ENCODE measurements at places on chromosomes 6 and 20.
A peak's percentile ranks its signal among the peaks of the same experiment; 100 is the strongest.

DNA sequence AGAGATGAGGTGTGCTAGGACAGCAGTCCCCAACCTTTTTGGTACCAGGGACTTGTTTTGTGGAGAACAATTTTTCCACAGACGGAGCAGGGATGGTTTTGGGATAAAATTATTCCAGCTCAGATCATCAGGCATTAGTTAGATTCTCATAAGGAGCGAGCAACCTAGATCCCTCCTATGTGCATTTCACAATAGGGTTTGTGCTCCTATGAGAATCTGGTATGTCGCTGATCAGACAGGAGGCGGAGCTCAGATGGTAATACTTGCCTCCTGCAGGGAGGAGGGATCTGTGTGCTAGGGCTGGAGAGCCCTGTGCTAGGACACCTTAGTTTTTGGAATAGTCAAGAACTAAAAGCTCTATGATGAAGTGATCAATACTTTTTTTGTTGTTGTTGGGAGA is 2.5 kb downstream of the SMIM13 start:
- no peak overlapping the region for H3K27ac ChIP-seq
- H3K27me3 ChIP-seq = no peaks in the 10 kb centered on the region
- peak overlapping the region; percentile 84 for H3K4me3 ChIP-seq
- H3K36me3 ChIP-seq = peaks cover 5% of the 10 kb centered on the region
- peaks cover 19% of the 10 kb centered on the region for H3K4me1 ChIP-seq
- DNase-seq = peak; percentile 86

- H3K4me3 ChIP-seq = no peak overlapping the region
- no peak overlapping the region for H3K27ac ChIP-seq
These were observed 10.1 kb upstream of the ITPR3 start for GRCh38 chr6:33610779-33611732.

DNA sequence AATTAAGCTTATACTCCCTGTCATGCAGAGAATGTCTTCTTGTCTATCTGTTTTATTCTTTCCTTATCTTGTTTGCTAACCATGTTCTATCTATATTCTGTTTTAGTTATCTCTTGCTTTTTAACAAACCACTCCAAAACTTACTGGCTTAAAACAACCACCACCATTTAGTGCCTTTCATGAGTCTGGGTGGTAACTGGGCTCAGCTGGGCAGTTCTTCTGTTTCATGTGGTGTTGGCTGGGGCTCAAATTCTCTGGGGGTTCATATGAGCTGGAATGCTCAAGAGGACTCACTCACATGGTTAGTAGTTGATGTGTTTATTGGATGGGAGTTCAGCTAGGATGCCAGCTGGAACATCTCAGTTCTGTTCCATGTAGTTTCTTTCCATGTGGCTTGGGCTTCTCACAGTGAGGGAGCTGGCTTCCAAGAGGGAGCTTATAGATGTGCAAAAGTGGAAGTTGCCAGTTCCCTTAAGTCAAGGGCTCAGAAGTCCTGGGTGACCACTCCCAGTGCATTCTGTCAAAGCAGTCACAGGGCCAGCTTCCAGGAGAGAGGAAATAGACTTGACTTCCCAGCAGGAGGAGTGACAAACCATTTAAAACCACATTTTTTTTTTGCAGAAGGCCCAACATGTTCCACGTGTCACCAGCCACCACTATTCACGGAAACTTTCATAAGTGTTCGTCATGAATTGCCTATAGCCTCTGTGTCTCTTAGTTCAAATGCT is 70.4 kb downstream of the PLCB4 start:
- no peaks in the 10 kb centered on the region for H3K36me3 ChIP-seq
- DNase-seq = no peak
- no peak overlapping the region for H3K4me3 ChIP-seq
- H3K27me3 ChIP-seq = no peaks in the 10 kb centered on the region

GRCh38 chr6:143549221-143549948 is 37.9 kb upstream of the FUCA2 start:
- H3K27me3 ChIP-seq = no peaks in the 10 kb centered on the region
- no peak overlapping the region for H3K4me3 ChIP-seq
- no peak overlapping the region for H3K27ac ChIP-seq
- DNase-seq = no peak
- no peaks in the 10 kb centered on the region for H3K4me1 ChIP-seq

DNA sequence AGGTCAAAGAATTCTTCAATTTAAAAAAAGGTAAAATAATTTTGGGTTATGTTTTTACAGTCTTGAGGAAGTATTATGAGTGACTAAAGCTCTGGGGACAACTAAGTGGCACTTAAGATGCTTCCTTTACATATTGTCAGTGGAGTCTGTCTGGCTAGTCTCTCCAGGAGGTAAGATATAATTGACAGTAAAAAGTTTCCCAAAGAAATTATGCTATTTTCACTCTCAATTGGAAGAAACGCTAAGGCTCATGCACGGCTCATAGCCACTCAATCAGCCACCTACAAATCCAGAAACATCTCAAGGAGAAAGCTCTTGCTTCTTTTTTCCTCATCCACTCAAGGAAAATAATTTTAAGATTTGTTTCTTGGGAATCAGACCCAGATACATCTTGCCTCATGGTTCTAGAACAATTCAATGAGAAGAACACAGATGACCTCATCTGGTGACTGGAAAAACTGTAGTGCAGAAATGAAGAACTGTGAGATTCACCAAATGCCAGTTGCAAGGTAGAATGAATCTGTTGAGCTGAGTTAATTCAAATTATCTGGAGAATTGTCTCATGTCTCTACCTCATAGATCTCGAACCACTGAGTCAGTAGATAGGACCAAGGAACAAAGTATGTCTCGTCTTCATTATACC is 252.9 kb downstream of the TPBG start:
- H3K27me3 ChIP-seq = no peaks in the 10 kb centered on the region
- DNase-seq = peak; percentile 93
- peak overlapping the region; percentile 4 for H3K4me3 ChIP-seq
- peak overlapping the region; percentile 59 for H3K27ac ChIP-seq
